ENCODE measurements at places on chromosomes 7 and 10.

DNA sequence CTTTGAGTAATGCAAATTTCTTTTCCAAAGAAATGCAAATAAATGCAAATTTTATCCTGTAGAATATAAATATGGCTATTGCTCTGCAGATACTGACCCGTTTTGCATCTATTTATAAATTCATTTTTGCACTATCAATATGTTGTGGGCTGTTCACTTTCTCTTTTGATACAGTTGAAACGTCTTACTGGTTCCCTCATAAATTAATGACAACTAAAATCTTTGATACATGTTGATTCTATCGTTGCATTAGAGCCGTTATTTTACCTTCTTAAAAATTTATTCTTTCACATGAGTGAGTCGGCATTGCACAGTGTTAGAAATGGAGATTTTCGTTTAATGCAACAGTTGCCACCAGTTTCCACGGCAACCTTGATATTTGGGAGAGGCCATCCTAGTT, 689.3 kb upstream of the FOXK1 start:
- no peak for DNase-seq

- DNase-seq, result no peak
Measured at GRCh38 chr10:33192190-33192589, 142.3 kb downstream of the NRP1 start.

- DNase-seq, result no peak
Measured at GRCh38 chr10:11208908-11209829, 191.5 kb downstream of the CELF2 start.

DNA sequence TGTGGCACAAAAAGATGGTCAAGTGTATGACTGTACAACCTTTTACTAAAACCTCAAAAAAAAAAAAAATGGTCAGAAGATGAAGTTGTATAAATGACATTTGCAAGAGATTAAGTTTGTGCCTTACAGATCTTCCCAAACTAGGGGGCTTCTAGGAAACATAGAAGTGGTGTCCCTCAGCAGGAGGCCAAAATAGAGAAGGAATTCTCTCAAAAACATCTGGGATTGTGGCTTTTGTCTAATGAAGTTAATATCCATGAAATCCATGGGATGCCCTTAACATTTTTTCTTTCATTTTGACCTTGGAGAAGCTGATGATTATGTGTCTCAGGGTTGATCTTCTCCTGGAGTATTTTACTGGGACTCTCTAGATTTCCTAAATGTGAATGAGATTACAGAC, 62.2 kb downstream of the CASD1 start:
- DNase-seq, result no peak

GRCh38 chr7:22193450-22193983, 163.4 kb downstream of the RAPGEF5 start:
- peak; percentile 54 for DNase-seq

Data from iPS DF 6.9 (cell line).